PC-9 (cell line): ENCODE measurements at places on chromosomes 7 and 10. TPM values are rescaled to one million over a fixed set of nuclear protein-coding genes. Genes with fewer than 3 reads are reported as not detected.
A peak's percentile ranks its signal among the peaks of the same experiment; 100 is the strongest.

DNA sequence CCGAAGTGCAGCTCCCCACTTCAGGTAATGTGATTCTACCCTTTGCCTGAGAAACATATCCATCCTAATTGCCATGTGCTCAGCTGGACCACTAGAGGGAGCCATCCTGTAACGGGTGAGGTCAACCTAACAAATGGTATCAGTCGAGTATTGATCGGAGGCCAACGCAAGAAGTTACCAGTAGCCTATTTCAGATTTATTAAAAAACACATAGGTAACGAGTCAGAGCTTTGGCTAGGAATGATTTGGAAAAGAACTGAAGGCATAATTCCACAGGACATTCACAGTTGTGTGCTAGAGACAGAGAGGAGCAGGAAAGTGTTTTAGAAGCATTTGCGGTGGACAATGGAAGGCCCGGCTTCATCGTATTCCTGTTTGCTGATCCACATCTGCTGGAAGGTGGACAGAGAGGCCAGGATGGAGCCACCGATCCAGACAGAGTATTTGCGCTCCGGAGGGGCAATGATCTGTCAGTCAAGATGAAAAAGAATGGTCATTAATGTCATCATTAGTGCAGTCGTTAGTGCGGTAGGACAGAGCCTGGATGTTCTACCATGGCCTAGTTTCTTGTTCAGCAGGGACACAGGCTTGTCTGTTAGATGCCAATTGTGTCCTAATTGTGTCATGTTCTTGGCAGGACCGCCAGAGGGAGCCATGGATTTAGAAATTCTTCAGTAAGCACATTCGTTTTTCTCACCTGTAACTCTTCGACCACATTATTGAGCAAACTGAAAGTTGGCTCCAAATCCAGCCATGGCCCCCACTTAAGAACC is 17.5 kb downstream of the ACTA2 start:
- DNase-seq: peak; percentile 45

- no peak for DNase-seq
Measured at GRCh38 chr7:129713544-129713943, 102.0 kb downstream of the NRF1 start.

GRCh38 chr10:118028619-118029018 is 18.1 kb downstream of the RAB11FIP2 start:
- no peak for DNase-seq

GRCh38 chr10:117175215-117175900 is 21.9 kb upstream of the KCNK18 start:
- no peak for DNase-seq

- DNase-seq: no peak
Measured at GRCh38 chr10:32271617-32272016, 75.3 kb downstream of the EPC1 start.

- no peak for DNase-seq
Measured at GRCh38 chr7:152587366-152587765, 88.6 kb downstream of the XRCC2 start.

DNA sequence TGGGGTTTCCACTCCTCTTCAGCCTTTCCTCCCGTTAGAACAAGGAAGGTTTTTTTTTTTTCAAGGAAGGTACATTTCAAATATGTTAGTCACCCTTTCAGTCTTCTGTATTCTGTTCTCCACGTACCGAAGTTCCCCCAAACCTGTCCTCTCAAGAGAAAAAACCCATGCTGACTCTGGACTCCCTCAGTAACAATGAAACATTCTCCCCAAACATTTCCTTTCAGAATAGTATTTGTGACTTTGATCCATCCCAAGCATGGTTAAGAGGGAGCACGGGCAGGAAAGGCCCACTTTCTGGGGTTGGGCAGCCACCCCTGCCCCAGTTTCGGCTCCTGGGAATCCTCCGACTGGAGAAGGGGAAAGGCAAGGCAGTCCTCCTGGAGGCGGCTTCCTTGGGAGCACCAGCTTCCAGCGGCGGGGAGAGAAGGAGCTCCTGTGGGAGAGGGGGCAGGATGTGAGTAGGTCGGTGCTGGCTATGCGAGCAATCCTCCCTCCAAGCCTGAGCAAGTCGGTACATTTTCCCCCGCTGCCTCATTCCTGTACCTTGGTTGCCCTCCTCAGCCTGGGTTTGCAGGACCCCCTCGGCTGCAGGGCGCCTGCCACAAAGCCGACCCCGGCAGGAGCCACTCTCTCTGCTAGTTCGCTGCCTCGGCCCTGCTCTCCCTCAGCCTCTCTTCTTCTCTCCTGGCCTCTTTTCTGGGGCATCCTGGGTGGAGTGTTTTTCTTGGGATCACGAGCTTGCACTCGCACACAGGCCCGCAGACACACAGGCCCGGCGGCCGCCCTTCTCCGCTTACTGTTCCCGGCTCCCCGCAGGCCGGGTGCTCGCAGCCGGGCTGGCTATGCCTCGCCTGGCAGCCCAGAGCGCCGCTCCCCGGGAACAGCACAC is 2.1 kb upstream of the HOXA1 start:
- peak; percentile 28 for DNase-seq

DNA sequence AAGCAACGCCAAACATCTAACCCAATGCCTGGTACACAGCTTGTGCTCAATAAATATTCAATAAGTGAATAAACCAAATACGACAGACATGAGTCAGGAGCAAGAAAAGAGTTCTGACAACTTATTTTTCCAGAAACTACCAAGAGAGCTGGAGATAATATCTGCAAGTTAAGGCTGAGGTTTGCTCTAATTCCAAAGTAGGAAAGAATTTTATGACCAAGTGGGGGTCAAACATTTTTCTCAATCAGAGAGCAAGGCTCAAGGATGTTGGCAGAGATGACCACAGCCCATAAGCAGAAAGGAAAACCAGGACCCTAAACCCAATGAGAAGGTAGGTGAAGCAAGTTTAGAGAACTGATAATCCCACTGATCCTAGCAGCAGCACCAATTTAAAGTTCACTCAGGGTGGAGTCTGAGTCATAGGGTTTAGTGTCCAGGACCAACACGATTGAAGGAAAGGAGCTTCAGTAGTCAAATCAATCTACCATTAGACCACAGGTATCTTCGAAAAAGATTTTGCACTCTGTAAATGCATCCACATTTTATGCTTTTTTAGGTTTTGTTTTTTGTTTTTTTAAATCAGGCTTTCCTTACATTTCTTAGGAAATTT is 49.3 kb upstream of the KCNIP2 start:
- no peak for DNase-seq

DNA sequence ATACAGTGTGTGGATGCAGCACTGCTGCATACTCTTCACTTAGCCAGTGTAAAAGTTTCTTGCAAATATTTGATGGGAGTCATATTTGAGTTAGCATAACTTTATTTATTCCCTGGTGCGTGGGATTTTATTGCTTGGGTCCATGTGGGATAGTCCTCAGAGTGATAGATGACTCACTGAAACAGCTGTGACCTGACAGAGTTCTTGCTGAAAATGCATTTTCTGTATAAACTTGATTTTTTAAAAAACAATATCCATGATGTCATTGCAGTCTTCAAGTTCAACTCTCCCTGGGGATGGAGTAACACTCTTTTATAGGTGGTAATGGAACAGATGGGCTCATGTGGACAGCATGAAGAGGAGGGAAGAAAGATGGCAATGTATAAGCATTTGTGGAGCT is 310.0 kb downstream of the PPP1R3A start:
- DNase-seq: no peak

GRCh38 chr7:132653366-132653930 is 77.2 kb upstream of the PLXNA4 start:
- DNase-seq: no peak

DNA sequence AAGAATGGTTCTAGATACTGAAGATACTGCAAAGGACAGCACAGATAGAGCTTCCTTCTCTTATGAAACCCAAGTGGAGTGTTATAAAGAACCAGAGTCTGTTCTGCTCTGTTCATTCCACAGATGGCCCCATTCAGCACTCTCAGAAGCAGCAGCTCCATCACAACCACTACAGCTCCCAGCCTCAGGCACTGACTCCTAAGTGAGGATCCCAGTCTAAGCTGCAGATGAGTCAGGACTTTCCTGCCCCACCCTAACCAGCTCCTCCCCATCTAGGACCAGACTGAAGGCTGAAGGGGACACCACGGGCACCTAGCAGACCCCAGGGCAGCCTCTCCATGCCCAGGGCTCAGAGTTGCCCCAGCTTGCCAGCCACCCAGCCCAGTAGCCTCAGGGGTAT is 379.8 kb downstream of the GRID1 start:
- no peak for DNase-seq

DNA sequence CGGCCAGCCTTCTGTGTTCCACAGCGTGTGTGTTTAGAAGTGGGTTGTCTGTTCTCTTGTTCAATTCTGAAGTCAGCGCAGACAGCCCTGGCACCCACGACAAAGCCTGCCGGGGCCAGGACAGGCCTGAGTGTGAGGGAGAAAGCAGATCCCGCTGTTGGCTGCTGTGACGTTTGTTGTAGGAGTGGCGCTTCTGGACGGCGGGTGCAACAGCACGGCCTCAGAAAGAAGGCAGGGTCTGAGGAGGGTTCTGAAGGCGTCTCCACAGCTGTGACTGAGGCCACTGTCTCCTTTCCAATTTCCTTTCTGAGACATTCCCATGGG is 76.2 kb downstream of the VIPR2 start:
- DNase-seq: no peak

DNA sequence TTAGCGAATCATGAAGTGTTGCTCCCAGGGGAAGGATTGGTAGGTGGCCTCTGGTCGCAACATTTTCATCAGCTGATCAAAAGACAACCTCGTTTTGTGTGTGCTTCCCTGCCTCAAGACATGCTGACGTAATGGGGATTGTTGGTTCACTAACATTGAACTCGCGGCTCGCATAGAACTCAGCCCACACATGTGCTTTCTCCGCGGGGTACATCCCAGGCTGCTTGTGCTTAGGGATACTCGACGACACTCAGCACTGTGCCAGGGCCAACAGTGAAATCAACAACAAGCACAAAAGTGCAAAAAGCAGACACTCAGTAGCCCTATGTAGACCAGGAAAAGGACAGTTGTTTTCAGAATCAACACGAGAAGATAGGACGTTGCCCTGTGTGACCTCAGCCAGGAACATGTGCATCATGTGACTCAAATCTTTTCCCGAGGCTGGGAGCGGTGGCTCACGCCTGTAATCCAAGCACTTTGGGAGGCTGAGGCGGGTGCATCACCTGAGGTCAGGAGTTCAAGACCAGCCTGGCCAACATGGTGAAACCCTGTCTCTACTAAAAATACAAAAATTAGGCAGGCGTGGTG is 20.8 kb downstream of the WIPI2 start:
- DNase-seq: no peak

DNA sequence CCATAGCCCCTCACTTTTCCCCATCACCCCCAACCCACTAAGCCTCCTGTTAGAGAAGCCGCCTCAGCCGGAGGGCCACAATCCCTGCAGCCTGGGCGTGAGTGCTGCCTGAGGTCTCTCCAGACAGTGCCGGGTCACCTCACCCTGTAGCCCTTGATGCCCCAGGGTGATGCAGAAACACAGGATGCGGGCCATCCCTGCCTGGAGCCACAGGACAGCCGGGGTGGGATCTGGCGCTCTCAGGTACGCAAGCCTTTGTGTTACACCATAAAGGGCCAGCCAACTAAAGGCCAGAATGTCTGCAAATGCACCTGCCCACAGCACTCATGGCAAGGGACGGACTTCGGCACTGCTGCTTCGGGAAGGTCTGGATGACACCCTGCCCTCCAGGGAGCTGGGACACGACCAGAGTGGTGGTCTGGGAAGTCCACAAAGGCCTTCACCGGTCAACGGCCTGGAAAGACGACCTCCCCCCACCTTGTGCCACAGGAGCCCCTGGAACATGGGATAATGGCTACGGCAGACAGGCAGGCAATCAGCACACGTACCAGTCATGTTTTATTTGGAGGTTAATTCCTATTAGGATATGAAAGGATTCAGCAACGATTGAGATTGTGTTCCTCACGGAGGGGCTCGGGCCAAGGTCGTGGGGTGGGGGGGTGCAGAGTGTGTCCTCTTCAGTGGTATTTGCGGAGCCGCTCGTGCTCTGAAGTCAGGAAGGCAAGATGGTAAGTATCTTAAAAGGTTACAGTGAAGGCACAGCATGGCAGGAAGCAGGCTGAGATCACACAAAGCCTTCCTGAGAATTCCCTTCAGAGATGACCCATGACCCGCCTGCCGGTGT is 8.1 kb downstream of the ATP5MF start:
- DNase-seq: no peak

- DNase-seq: peak; percentile 77
Measured at GRCh38 chr10:31318854-31319601, at the start of gene ZEB1. TSS of gene ZEB1 (plus strand) at chr10:31319216. CDS start at chr10:31319235, 19 bp downstream.

GRCh38 chr10:43753397-43754061 is 104.8 kb upstream of the ZNF32 start:
- DNase-seq: no peak

- no peak for DNase-seq
Measured at GRCh38 chr7:30322271-30323005, 38.0 kb downstream of the ZNRF2 start.

Gene ANXA8L1
- 185 and 247 TPM in 2 replicates for total RNA-seq

Gene GIMAP7
- not detected in 2 replicates for total RNA-seq

Gene UNCX
- total RNA-seq: not detected in 2 replicates

Gene TMEM184A
- 21.4 TPM in 2 replicates for total RNA-seq

Gene AKR1D1
- total RNA-seq: not detected in 2 replicates

Gene NUPR2
- not detected in 2 replicates for total RNA-seq

Gene ZNF33A
- total RNA-seq: 19.5 and 27.5 TPM in 2 replicates

Gene MKLN1
- 60.1 and 61.1 TPM in 2 replicates for total RNA-seq

Gene PLAU
- 90.3 and 94.9 TPM in 2 replicates for total RNA-seq

Gene HOGA1
- 3.4 and 4.4 TPM in 2 replicates for total RNA-seq

Gene GHRHR
- not detected in 2 replicates for total RNA-seq
